ENCODE measurements at places on chromosomes 11 and 22. TPM values are rescaled to one million over a fixed set of nuclear protein-coding genes. Genes with fewer than 3 reads are reported as not detected.

Gene TREH
- total RNA-seq = 0.25 TPM

Gene TMEM41B
- 18.9 TPM for total RNA-seq

DNA sequence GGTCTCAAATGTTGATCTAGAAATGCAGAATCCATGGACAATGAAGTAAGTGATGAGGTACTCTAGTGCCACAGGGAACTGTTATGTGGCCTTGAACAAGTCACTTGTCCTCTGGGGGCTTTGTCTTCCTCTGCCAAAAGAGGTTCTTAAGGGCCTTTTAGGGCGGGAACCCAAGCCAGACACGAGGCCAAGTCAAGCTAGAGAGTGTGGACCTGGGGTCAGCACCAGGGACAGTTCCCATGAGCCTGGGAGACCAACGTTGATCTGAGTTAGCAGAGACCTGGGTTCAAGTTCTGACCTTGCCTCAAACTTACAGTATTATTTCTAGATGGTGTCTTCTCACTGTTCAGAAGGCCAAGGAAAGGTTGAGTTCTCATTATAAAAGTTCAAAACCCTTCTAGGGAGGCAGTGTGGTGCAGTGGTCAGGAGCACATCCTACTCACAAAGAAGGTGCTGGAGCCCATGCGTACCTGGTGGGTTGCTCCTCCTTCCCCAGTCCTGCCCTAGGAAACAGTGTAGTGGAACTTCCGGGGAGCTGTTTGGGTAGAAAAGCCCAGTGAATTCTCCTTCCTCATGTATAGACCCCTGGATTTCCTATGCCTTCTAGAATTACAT, 121.5 kb downstream of the CHST1 start:
- no peaks in the 10 kb centered on the region for H3K4me1 ChIP-seq
- H3K36me3 ChIP-seq = no peaks in the 10 kb centered on the region
- no peak for DNase-seq
- H3K4me3 ChIP-seq = no peak overlapping the region
- no peaks in the 10 kb centered on the region for H3K27me3 ChIP-seq
- H3K27ac ChIP-seq = no peak overlapping the region

Gene TSPAN18
- 12.8 TPM for total RNA-seq

Gene CCDC87
- 0.74 TPM for total RNA-seq

Gene APLNR
- total RNA-seq = 2.9 TPM

DNA sequence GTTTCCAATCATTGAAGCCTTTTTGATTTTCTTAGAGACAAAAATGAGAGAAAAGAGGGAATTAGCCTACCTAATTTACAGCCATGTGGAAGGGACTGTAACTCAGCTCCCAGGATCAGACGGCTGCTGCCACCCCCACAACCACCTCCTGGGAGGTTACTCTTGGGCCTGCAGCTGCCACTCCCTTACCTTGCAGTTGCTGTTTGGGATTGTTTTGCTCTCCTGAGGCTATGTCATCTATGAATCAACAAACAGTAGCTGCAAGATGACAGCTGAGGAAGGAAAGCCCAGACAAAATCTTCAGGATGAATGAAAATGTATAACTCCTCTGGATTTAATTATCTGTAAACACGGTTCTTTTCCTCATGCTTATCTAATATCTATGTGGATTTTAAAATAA, 28.0 kb upstream of the ZC3H12C start:
- no peak overlapping the region for H3K27ac ChIP-seq
- no peak overlapping the region for H3K4me3 ChIP-seq
- no peaks in the 10 kb centered on the region for H3K36me3 ChIP-seq
- peaks cover 10% of the 10 kb centered on the region for H3K4me1 ChIP-seq
- H3K27me3 ChIP-seq = no peaks in the 10 kb centered on the region

DNA sequence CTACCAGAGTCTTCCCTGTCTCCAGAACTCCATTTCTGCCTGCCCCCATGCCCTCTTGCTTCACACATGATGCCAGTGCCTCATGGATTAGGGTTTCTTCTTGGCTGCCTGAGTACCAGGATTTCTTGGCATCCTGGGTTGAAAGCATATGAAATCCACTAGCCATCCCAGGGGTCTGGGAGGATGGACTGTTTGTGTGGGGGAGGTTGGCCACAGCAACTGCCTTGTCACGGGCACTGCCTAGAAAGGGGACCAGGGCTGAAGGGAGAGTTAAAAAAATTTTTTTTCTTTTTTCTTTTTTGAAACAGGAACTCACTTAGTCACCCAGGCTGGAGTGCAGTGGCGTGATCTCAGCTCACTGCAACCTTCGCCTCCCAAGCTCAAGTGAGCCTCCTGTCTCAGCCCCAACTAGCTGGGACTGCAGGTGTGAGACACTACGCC, 4.2 kb downstream of the USP35 start:
- DNase-seq = no peak
- H3K27ac ChIP-seq = peak overlapping the region; percentile 15
- no peaks in the 10 kb centered on the region for H3K27me3 ChIP-seq
- peaks cover 55% of the 10 kb centered on the region for H3K4me1 ChIP-seq
- H3K36me3 ChIP-seq = no peaks in the 10 kb centered on the region

GRCh38 chr11:15594607-15595006, 479.9 kb downstream of the INSC start:
- DNase-seq = no peak
- H3K27me3 ChIP-seq = no peaks in the 10 kb centered on the region
- H3K4me3 ChIP-seq = no peak overlapping the region

- peaks cover 16% of the 10 kb centered on the region for H3K27me3 ChIP-seq
- peaks cover 14% of the 10 kb centered on the region for H3K4me1 ChIP-seq
- no peaks in the 10 kb centered on the region for H3K36me3 ChIP-seq
- no peak overlapping the region for H3K27ac ChIP-seq
- peak overlapping the region; percentile 24 for H3K4me3 ChIP-seq
These were observed 16.5 kb upstream of the PAX6 start for GRCh38 chr11:31827455-31828206.

DNA sequence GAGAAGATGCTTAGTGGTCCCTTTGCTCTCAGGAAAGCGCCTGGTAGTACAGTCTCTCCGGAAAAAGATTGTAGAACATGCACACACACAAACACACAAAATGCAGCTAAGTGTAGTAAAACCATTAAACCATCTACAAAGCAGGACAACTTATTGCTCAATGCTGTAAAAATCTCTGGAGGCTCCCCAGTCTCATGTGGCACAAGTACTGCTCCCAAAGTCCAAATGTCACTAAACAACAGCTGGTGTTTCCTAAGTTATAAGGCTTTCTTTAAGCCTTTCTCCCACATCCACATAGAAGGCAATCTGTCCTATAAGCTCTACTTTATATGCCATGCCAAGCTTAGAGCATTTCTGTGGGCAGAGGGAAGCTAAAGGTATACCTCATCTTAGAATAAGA, 32.9 kb downstream of the CDON start:
- H3K4me1 ChIP-seq = peaks cover 20% of the 10 kb centered on the region
- H3K4me3 ChIP-seq = no peak overlapping the region
- H3K27me3 ChIP-seq = no peaks in the 10 kb centered on the region
- H3K36me3 ChIP-seq = no peaks in the 10 kb centered on the region
- DNase-seq = no peak

Gene GLB1L2
- 2.0 TPM for total RNA-seq

GRCh38 chr11:91639359-91639758, 585.3 kb upstream of the FAT3 start:
- no peak for DNase-seq
- no peaks in the 10 kb centered on the region for H3K36me3 ChIP-seq
- H3K4me3 ChIP-seq = no peak overlapping the region
- H3K27ac ChIP-seq = no peak overlapping the region
- H3K27me3 ChIP-seq = no peaks in the 10 kb centered on the region
- H3K4me1 ChIP-seq = no peaks in the 10 kb centered on the region

- no peaks in the 10 kb centered on the region for H3K36me3 ChIP-seq
- H3K27me3 ChIP-seq = no peaks in the 10 kb centered on the region
- DNase-seq = no peak
These were observed 4.4 kb downstream of the CAVIN3 start for GRCh38 chr11:6315811-6316425.

DNA sequence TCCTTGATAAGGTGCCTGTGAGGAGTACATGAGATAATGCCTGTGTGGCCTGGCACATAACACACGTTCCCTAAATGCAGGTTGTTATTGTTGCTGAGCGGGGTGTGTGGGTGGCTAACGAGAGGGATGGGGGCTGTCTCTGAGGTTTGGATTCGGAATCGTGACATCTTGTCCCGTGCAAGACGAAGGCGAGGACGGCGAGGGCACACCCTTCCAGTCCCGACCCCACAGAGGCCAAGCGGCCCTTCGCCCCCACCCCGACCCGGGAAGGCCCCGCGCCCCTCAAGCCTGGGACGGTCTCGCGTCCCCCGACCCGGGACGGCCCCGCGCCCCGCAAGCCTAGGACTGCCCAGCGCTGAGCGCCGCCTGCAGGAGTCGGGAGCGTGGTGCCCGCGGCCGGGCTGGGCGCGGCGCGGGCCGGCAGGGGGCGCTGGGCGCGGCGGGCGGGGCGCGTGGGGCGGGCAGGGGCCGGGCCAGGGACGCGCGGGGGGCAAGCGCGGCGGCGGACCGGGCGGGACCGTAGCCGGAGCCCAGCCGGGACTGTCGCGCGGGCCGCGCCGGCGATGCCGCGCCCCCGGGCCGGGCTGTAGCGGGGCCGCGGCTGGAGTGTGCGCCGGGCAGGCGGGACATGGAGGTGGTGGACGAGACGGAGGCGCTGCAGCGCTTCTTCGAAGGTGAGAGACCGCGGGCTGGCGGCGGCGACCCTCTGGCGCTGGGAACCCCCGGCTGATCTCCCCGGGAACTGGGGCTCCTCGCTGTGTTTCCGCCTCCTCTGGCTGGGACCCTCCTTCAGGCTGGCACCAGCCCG, at the start of gene MYRF:
Gene MYRF (plus strand): TSS at position 520 of the 808 bp plus-strand sequence. CDS start 109 bp downstream, at position 629.
- no peaks in the 10 kb centered on the region for H3K36me3 ChIP-seq
- no peak within 1 kb of the TSS for H3K27ac ChIP-seq
- peaks cover 10% of the 10 kb centered on the region for H3K4me1 ChIP-seq
- peak within 1 kb of the TSS; percentile 55 for H3K4me3 ChIP-seq

GRCh38 chr22:29011240-29012100, 50.2 kb downstream of the C22orf31 start:
- H3K27ac ChIP-seq = no peak overlapping the region
- no peaks in the 10 kb centered on the region for H3K27me3 ChIP-seq
- H3K4me3 ChIP-seq = no peak overlapping the region

DNA sequence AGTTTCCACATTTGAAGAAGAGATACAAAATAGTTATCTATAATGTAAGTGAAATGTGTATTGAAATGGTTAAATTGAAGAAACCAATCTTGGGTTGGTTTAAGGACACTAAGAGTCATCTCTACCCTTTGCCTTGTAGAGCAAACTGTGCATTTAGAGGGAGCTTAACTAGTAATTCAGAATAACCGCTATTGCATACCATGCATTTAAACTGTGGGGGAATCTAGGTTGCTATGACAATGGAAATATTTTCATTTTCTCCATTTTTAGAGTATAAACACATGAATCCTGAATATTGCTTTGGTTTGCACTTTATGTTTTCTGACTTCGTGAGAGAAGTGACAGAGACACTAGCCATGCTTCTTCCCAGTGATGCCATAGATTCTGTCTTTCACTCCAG, 39.7 kb downstream of the FAT3 start:
- no peak for DNase-seq

Gene SLC22A8
- total RNA-seq = not detected

- DNase-seq = no peak
- no peaks in the 10 kb centered on the region for H3K4me1 ChIP-seq
- H3K27ac ChIP-seq = no peak overlapping the region
- no peaks in the 10 kb centered on the region for H3K27me3 ChIP-seq
- H3K4me3 ChIP-seq = no peak overlapping the region
These were observed 13.5 kb downstream of the EIF3L start for GRCh38 chr22:37862570-37863325.

Gene PTPRJ
- 4.7 TPM for total RNA-seq

Gene LINC01488
- total RNA-seq = not detected

GRCh38 chr11:128061281-128061871, 526.0 kb downstream of the ETS1 start:
- H3K27me3 ChIP-seq = no peaks in the 10 kb centered on the region
- H3K4me3 ChIP-seq = no peak overlapping the region
- H3K4me1 ChIP-seq = no peaks in the 10 kb centered on the region
- H3K27ac ChIP-seq = no peak overlapping the region
- H3K36me3 ChIP-seq = no peaks in the 10 kb centered on the region

GRCh38 chr11:17839450-17839849, 104.9 kb downstream of the KCNC1 start:
- H3K4me3 ChIP-seq = no peak overlapping the region
- peaks cover 11% of the 10 kb centered on the region for H3K4me1 ChIP-seq
- DNase-seq = no peak
- no peaks in the 10 kb centered on the region for H3K27me3 ChIP-seq
- H3K36me3 ChIP-seq = no peaks in the 10 kb centered on the region
